ENCODE measurements at places on chromosomes 6 and 20.
A peak's percentile ranks its signal among the peaks of the same experiment; 100 is the strongest.

GRCh38 chr20:23331450-23332350 lies 18.9 kb upstream of the NXT1 start:
- DNase-seq: peak; percentile 26

DNA sequence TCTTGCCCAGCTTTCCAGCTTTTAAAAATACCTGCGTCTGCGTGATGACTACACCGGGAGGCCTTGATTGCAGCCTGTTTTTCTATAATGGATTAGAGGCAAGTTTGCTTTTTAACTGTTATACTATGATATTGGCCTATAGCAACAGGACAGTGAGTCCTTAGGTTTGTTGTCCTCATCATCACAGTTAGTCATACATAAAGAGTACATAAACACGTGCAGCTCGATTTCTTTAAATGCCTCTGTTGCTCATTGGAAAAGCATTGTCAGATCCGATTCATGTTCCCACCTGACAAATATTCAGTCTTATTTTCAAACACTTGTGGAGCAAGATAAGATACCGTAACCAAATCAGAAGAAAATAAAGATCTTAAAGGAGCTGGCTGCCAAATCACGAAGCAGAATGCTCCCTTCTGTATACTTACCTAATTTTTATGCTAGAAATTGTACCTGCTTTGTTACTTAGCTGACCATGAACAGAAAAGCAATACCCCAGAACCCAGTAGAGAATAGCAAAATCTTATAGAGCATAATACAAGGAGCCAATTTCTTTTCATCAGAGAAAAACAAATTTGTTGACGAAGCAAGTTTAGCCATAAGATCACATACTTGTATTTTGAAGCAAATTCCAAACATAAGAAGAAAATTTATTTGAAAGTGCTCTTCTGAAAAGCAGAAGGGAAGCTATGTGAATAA lies 100.4 kb downstream of the TMEM200A start:
- DNase-seq: peak; percentile 56

- DNase-seq: no peak
Measured at GRCh38 chr6:128666405-128666804, 146.0 kb upstream of the PTPRK start.

- DNase-seq: peak; percentile 64
Measured at GRCh38 chr20:36017048-36017951, 48.9 kb downstream of the CNBD2 start.

- DNase-seq: peak; percentile 99
Measured at GRCh38 chr20:47317127-47317895, 39.2 kb downstream of the ZMYND8 start.

DNA sequence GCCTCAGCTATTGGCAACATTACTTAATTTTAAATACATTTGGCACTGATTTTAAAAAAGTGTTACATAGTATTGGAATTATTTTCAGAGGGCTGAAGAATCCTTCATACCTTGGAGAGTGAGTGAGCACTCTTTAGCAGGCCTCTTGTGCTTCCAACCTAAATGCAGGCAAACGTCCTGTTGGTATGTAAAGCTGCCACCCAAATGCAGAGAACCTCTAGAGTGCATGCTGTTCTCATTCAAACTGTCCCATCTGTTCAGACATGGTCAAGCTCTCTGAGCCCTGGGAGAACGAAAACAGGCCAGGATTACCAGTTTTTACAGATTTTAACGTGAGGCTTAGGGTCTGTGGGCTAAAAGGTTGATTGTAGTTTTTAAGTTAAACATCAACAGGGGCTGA lies 378.0 kb upstream of the FLRT3 start:
- DNase-seq: no peak

- no peak for DNase-seq
Measured at GRCh38 chr20:14801591-14802325, 464.3 kb upstream of the FLRT3 start.

DNA sequence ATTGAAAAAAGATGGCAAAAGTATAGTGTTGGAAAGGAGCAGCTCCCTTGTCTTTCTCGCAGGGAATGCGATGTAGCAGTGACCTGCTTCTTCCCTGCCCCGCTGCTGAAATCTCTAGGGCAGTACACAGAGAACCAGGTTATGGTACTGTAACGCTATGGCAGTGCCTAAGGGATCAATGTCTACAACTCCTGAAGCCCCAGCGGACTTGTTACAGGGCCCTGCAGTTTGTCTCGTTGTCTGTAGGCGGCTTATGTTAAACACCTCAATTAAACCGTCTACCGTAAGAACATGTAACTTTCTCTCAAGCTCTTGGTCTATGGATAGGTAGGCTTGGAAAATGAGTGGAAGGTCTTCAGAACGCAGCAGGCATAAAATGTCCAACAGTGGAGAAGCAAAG lies 44.8 kb upstream of the SLC17A4 start:
- DNase-seq: no peak

- DNase-seq: no peak
Measured at GRCh38 chr6:44737829-44738528, 350.5 kb downstream of the CDC5L start.

DNA sequence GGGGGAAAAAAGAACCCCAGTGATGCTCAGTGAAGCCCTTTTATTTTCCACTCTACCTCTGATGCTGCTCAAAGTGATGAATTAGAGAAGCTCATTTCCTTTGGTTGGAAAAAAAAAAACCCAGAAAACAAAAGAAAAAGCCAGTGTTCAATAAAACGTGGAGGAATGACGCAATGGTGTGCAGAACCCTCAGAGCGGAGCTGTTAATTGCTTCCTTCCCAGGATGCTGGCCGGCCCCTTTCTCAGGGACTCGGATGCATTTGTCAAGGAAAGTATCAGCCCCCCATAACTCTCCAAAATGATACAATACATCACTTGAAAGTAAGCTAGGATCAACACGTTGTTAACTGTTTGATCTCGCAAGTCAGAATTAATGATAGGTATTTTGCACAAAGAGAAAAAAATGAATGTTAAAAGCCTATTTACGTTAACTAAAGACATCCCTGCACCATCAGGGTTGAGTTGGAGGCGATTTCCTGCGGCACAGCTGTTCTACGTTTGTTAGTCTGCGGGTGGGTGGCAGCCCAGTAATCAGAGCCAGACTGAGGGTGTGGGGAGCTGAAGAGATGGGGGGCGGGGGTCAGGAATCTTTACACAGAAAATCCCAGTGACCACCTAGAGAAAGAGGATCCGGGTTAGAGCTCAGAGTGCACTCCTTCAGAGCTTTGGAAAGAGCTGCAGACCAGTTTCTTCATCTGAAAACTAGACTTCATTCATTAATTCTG lies 132.4 kb downstream of the BMP7 start:
- DNase-seq: no peak

- DNase-seq: no peak
Measured at GRCh38 chr6:12645941-12646340, 70.6 kb upstream of the PHACTR1 start.

- DNase-seq: no peak
Measured at GRCh38 chr6:52059821-52060220, 27.6 kb downstream of the PKHD1 start.

DNA sequence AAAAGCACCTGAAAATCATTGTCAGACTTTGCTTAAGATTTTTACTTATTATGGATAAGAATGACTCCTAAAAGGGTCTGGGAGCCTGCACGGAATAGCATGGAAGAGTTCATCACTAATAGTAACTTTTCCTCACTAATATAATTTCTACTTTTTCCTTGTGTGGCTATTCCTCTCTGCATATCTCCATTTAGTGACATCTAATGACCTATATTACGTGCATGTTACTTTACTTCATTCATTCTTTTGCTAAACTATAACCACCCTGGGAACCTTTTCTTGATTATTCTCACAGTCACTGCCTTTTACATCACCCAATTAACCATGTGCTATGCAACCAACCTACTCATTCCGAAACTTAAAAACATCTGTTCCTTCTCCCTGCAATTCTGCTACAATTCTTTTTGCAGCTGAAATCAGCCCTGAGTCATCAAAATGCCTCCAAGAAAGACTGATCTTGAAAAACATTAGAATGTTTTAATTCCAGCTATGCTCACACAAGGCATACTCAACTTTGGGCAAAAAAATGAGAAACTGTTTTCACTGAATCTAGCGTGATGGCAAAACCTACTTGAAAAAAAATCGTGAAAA lies 313.3 kb downstream of the RNGTT start:
- DNase-seq: peak; percentile 82

DNA sequence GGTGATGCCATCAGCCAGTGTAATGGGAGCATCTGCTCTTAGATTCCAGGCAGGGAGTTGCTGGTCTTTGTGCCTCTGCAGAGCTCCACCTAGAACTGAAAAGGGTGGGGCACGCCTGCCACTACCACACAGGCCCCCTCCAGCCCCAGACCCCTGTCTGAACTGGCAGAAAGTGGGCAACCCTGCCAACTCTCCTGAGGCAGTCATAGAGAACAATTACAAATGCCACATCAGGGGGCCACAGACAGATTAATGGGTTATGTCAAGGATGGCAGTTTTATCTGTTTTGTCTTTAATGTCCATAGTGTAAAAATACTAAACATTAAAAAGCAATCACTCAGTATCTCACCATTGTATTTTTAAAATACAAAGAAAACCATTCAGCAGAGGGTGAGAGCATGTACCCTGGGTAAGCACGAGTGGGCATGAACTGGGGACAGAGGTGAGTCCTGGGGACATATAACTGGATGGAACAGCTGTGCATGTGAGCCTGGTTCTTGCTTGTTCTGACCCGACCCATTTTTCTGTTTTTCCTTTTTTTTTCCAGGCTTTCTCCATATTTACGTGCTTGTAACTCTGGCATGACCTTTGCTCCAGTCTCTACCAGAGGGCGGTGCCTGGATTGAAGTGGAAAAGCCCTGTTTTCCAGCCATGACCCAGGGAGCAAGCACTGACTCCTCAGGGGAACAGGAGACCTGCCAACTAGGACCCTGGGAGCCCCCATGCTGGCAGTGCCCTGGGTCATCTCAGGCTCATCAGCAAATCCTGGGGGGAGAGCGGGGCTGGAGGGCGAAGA lies 8.2 kb downstream of the TRAF3IP2 start:
- no peak for DNase-seq

GRCh38 chr6:89542866-89543265 lies 95.7 kb downstream of the LYRM2 start:
- DNase-seq: no peak

GRCh38 chr6:37942606-37943376 lies 123.3 kb downstream of the ZFAND3 start:
- DNase-seq: no peak

DNA sequence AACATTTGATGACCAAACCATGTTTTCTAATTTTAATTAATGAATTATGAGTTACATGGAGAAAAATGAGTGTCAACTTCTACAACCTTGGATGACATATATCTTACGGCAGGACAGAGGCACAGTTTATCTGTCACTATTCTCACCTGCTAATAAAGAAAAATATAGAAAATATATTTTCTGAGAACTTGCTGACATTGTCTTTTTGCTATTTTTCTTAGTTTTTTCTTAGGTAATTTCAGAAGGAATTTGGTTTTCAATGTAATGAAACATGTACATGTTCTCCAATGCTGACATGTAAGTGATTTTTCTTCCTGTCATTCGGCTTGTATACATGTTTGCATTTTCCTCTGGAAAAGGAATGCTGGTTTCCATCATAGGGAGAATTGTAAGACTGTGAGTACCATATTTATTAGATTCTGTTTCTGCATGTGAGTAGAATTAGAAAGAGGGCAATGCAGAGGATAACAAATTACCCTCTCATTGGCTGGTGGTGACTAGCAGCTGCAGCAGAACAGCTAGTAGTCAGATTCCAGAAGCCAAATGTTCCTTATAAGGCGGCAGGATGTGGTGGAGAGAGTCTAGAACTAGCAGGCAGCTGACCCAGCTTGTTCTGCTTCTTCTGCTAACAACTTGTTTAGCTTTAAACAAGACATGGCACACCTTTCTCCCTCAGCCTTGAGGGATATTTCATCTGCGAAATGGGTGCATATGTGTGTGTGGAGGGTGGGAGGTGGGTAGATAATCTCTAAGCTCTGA lies 132.8 kb upstream of the SPACA1 start:
- DNase-seq: peak; percentile 14

- DNase-seq: no peak
Measured at GRCh38 chr6:52661551-52661950, 9.4 kb upstream of the TMEM14A start.

GRCh38 chr6:105453968-105454367 lies 51.1 kb upstream of the PREP start:
- no peak for DNase-seq
